Kidney capillary endothelial cell (primary cell): ENCODE measurements at places on chromosomes 12 and 14.

- no peak for DNase-seq
Observed at GRCh38 chr12:103924761-103925641, 5.2 kb upstream of the HSP90B1 start.

GRCh38 chr14:81509838-81510452, 23.7 kb downstream of the SEL1L start:
- DNase-seq: no peak

DNA sequence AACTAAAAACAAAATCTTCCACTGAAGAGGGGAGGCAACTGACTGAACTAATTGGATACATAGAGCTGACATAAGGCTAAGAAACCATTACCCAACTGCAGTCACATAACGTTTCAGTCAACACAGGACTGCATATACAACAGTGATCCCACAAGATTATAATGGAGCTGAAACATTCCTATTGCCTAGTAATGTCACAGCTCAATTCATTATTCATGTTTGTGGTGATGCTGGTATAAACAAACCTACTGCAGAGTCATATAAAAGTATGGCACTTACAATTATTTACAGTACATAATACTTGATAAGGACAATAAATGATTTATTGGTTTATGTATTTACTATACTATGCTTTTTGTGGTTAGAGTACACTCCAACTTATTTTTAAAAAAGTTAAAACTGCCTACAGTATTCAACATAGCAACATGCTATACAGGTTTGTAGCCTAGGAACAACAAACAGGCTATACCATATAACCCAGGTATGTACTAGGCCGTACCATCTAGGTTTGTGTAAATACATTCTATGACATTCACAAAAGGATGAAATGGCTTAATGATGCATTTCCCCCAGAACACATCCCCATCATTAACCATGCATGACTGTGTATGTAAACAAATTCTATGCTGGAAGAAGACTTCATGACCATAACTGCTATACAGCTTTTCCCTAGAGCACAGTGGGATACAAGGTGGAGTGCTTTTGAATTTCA, 4.3 kb downstream of the NAP1L1 start:
- DNase-seq: no peak

- no peak for DNase-seq
Observed at GRCh38 chr12:116138364-116138763, 139.1 kb downstream of the MED13L start.

DNA sequence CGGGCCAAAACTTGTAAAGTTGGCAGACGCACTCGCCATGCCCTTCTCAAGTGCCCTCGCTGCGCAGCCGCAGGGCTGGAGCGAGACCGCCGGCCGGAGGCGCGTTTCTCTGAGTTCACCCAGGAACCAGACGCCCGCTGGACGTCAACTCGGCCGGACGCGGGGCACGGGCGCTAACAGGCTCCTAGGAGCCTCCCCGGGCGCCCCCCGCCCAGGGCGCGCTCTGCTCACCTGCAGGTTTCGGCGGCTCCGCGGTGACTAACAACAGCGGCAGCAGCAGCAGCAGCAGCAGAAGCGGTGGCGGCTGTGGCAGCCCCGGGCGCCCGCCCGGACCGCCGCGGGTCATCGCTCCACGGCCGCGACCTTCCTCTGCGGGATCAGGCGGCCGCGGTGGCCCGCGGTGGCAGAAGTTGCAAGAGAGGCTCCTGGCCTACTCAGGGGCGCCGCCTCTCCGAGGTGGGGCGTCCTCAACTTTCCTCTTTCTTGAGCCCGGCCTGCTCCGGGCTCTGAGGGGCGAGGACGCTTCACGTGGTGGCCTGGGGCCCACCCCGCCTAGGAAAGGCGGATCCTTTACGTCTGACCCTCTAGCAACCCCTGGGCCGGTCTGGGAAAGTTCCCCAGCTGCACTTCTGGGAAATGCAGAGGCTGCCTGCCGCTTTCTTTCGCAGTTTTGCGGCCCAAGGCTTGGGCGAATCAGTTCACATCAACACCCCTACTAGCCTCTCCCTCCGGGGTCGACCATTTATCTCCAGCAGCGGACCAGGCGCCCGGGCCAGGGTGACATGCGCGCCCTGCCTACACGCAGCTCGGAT, at the start of gene PLBD1:
Gene PLBD1, minus strand, starts transcription at position 533 of the 812 bp plus-strand sequence. Its CDS starts 187 bp downstream, at position 346.
- peak; percentile 21 for DNase-seq

DNA sequence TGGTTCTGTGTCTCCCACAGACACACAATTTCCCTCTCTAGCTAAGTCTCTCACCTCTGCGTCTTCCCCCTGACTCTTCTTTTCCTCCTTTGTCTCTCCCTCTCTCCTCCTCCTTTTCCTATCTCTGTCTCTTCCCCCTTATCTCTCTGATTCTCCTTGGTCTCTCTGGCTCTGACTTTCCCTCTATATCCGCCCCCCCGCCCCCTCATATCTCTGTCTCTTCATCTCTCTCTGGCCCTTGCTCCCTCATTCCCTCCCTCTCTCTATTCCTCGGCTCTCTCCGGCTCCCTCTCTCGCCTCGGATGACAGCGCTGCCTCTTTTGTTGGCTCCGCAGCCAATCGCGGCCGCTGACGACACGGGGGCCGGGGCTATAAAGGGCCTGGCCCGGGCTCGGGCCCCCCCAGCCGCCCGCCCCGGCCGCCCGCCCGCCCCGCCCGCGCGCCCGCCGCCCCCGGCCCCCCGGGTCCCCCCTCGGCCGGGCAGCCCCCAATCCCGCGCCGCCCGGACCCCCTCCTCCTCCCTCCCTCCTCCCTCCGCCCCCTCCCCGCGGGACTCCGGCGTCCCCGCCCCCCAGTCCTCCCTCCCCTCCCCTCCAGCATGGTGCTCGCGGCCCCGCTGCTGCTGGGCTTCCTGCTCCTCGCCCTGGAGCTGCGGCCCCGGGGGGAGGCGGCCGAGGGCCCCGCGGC, at the start of gene GDF11:
Gene GDF11, plus strand, starts transcription at position 404 of the 687 bp plus-strand sequence. Its CDS starts 195 bp downstream, at position 599.
- DNase-seq: peak; percentile 43

GRCh38 chr12:70854881-70855568, 65.5 kb downstream of the PTPRR start:
- no peak for DNase-seq

DNA sequence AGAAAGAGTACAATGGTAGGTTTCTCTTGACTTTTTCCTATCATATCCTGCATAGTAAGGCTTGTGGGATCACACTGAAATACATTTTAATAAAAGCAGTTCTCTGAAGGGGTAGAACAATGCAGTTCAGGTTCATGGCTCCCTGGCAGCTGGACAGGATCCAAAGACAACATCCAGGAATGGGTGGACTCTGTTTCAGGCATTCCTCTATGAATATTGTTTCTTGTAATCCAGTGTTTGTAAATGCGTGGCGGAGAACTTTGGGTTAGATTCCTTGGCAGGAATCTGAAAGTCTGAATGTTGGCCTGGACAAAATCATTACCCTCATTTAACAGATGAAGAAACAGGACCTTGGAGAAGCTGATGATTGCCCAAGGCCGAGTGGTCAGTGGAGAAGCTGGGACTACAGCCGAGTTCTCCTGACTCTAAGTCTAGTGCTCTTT, 43.5 kb downstream of the SYNE2 start:
- peak; percentile 80 for DNase-seq

GRCh38 chr12:27905285-27906126, 67.0 kb downstream of the PTHLH start:
- no peak for DNase-seq

GRCh38 chr14:77607741-77608302, 8.6 kb downstream of the SPTLC2 start:
- peak; percentile 81 for DNase-seq

- DNase-seq: peak; percentile 10
Observed at GRCh38 chr12:99810718-99811593, 163.4 kb downstream of the GARIN6 start.

GRCh38 chr12:27619308-27619707, 76.9 kb upstream of the REP15 start:
- DNase-seq: peak; percentile 97

DNA sequence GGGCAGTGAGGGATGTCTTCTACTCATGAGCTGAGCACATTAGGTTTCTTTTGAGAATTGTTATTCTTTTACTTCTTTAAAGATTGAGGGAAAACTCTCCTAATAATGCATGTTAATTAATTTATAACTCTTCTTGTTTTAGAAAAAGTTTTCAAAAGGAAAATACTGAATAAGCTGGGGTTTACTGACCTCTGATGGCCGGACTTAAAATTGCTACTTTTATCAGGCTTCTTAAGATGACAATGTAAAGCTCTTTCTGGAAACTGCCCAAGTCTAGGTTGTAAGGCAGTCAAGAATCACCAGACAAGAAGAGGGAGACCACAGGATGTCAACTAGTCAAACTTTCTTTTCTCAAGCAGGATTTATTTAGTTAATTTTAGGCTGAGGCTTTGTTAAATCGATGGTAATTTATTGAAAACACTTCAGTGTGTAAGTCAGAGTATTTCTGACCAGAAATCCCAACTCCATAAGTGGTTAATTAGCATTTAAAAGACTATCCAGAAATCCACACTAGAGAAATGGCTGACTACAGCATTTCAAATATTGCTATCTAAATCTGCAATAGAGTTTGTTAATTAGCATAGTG, 82.1 kb downstream of the AVPR1A start:
- peak; percentile 49 for DNase-seq

DNA sequence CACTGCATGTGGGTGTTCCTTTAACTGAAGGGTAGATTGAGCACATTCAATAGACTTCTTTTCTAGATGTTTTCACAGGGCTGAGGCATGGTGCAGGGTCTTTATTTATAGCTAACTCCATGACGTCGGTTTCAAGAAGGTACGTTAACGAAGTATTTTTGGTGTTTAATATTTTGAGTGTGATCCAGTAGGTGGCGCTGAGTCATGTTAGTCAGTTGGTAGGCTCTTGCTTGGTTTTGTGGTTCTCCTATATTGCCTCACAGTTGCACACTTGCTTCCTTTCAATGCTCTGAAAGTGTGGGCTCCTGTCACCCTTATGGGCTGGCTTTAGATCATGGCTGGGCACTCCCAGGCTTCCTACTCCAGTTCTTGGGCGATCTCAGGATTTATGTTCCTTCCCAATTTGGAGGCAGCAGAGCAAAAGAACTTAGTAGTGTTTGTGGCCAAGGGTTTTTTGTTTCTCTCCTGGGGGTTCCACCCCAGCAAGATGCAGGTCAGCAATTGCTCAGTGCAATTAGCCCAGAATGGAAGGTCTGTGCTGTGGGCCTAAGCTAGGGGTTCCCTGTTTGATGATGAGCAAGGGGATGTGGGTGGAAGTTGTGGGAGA, 471.6 kb upstream of the FOXG1 start:
- no peak for DNase-seq

DNA sequence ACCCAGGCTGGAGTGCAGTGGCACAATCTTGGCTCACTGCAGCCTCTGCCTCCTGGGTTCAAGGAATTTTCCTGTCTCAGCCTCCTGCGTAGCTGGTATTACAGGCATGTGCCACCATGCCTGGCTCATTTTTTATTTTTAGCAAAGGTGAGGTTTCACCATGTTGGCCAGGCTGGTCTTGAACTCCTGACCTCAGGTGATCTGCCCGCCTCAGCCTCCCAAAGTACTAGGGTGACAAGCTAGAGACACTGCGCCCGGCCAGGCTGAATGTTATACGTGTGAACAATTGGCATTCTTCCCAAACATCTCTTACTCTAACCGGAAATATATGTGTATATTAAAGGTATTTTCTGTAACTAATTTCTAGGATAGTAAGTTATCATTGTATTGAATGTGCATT, 13.2 kb upstream of the LIMA1 start:
- DNase-seq: no peak

DNA sequence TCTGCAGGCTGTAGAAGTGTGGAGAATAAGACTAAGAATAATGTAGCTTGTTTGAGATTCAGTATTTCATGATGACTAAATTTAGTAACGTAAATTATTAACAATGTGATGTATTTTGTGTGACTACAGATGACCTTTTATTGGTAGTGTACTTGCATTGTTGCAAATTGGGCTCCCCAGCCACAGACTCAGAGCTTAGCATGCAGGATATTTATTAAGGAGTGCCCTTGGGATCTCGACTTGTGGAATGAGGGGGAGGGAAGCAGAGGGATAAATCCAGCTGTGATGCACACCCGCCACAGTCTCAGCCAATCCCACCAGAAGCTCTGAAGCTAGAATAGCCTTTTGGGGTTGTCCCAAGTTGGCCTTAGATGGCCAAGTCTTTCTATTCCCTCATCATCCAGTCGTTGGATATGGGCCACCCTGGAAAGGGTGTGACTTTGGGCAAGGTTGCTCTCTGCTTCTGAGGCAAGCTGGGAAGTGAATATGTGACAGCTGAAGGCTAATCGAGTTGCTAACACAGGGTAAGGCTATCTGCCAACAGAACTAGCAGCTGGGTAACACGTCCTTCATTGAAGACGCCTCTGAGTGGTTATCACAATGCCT, 42.1 kb upstream of the USP44 start:
- no peak for DNase-seq

- DNase-seq: no peak
Observed at GRCh38 chr12:124636138-124636978, 68.9 kb upstream of the NCOR2 start.

- DNase-seq: no peak
Observed at GRCh38 chr12:106251631-106252455, 4.0 kb upstream of the CKAP4 start.

GRCh38 chr12:49636574-49636973, 13.2 kb downstream of the PRPF40B start:
- DNase-seq: no peak

DNA sequence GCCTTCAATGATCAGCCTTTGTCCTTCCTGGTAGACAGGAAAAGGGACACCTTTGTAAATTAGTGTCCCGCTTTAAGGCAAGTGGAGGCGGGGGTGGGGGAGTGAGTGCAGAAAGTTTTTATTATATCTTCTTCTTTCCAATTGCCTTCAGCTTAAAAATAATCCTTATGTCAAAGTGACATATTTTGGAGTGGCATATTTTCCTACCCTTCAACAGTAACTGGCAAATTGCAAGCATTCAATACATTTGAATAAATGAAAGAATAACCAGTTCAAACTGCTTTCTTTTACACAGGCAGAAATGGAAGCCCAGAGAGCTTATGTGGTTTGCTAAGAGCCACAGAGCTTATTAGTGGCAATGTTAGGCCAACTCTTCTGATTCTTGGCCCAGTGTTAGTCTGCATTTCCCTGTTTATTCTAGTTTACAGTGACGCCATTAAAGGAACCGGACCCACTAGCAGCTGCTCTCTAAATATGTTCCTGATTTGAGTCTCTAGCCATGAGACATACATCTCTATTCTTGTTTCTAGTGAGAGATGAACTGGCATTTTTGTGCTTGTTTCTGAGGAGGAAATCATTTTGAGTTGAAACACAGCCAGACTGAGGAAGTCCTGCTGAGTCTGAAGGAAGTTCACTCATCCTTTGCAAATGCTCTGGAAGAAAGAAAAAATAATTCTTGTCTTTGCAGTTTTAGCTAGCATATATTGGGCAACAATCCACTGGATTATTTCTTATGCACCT, 468.7 kb downstream of the NOVA1 start:
- peak; percentile 94 for DNase-seq
